ENCODE measurements at places on chromosomes 3 and 15. TPM values are rescaled to one million over a fixed set of nuclear protein-coding genes. Genes with fewer than 3 reads are reported as not detected.

GRCh38 chr15:39869858-39870515 is 50.1 kb downstream of the GPR176 start:
- H3K4me3 ChIP-seq = no peak overlapping the region
- no peak overlapping the region for H3K27ac ChIP-seq
- H3K36me3 ChIP-seq = no peaks in the 10 kb centered on the region
- no peaks in the 10 kb centered on the region for H3K4me1 ChIP-seq

GRCh38 chr3:149917124-149917667 is 53.5 kb downstream of the PFN2 start:
- no peak for DNase-seq
- H3K4me3 ChIP-seq = no peak overlapping the region
- H3K27me3 ChIP-seq = no peaks in the 10 kb centered on the region
- H3K36me3 ChIP-seq = peaks cover 4% of the 10 kb centered on the region
- no peaks in the 10 kb centered on the region for H3K4me1 ChIP-seq

- no peaks in the 10 kb centered on the region for H3K27me3 ChIP-seq
- H3K4me1 ChIP-seq = no peaks in the 10 kb centered on the region
- DNase-seq = no peak
- H3K4me3 ChIP-seq = no peak overlapping the region
Measured at GRCh38 chr15:100824211-100824610, 55.4 kb upstream of the ALDH1A3 start.

GRCh38 chr3:134037168-134037567 is 7.4 kb upstream of the SLCO2A1 start:
- no peak overlapping the region for H3K27ac ChIP-seq
- H3K36me3 ChIP-seq = no peaks in the 10 kb centered on the region
- no peaks in the 10 kb centered on the region for H3K27me3 ChIP-seq
- peaks cover 7% of the 10 kb centered on the region for H3K4me1 ChIP-seq
- DNase-seq = peak; percentile 28

Gene CADM2
- 4.2 TPM for total RNA-seq

Gene SERPINI2
- total RNA-seq = not detected

Data from thyroid gland (tissue), 4 donors.